Epithelial cell of prostate (primary cell): ENCODE measurements at places on chromosomes 2 and 18.

- no peak for DNase-seq
Measured at GRCh38 chr18:39841482-39842365, 2113.3 kb upstream of the PIK3C3 start.

- DNase-seq, result no peak
Measured at GRCh38 chr2:29220506-29221270, 105.5 kb downstream of the CLIP4 start.

DNA sequence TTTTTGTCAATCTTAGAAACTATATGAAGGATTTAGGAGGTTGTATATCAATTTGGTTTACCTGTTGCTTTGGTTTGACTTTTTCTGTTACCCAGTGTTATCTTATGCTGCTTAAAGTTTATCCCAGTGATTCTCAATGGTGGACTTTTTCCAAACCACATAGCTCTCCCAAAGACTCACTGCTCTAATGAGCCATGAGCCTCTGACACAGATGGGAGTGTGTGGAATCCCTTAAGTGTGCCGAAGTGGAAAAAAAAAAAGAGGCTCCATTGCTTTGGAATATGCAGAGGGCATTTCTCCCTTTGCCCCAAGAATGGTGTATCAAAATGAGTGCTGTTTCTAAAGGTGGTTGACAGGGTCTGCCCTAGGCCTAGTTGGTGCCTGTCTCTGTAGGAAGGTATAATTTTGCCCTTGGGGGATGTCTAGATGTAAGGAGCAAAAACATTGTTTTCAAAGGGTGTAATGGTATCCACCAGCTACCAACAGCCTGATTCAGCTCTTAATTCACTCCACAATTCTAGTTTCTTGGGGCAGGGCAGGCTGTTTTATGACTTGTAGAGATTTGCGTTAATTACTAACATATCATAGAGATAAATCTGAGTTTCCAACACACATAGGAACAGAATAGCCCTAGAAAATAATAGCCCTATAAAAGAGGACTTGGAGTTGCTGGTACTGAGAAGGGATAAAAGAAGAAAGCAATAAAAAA is 64.3 kb upstream of the CYP26B1 start:
- DNase-seq, result no peak

- no peak for DNase-seq
Measured at GRCh38 chr18:75937306-75937705, 509.8 kb upstream of the SMIM21 start.

DNA sequence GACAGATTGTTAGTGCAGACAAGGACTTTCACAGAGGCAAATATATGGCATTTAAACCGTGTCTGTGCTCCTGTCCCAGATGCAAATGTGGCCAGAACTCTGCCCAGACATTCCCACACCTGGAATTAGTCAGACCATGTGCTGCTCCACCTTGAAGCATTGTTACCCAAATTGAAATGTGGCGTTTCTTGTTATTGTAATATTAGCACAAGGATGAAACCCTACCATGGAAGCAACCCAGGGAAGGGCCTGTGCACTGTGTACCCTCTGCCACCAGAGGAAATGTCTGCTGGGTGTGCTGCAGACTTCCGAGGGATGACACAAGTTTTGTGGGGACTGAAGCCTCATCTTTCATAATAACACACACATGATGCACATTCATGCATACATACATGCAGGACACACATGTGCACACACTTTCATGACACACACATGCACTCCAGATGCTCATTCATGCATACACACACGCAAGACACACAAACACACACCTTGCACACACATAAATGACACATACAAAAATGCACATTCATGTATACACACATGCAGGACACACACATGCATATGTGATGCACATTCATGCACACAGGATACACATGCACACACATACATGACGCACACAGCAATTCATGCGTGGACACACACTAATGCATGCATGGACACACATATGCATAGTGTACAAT is 133.2 kb upstream of the SNTG2 start:
- no peak for DNase-seq

DNA sequence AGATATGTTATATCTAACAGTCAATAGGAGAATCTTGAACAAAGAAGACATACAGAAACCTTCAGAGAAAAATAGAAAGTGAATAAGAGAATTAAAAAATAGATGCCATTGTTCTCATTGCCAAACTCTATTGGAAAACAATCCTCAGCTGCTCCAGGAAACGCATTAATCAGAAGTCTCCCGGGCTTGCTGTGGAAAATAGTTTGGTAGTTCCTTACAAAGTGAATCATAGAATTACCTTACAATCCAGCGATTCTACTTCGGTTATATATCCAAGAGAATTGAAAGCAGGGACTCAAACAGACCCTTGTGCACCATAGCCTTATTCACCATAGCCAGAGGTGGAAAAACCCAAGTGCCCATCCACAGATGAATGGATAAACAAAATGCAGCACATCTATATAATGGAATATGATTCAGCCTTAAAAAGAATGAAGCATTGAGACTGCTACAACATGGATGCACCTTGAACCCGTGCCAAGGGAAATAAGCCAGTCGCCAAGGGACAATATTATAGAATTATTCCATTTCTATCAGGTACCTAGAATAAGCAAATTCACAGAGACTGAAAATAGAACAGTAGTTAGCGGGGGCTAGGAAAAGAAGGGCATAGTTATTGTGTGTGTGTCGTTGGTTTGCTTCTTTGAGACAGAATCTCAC is 21.9 kb upstream of the CHRNA1 start:
- DNase-seq, result no peak

DNA sequence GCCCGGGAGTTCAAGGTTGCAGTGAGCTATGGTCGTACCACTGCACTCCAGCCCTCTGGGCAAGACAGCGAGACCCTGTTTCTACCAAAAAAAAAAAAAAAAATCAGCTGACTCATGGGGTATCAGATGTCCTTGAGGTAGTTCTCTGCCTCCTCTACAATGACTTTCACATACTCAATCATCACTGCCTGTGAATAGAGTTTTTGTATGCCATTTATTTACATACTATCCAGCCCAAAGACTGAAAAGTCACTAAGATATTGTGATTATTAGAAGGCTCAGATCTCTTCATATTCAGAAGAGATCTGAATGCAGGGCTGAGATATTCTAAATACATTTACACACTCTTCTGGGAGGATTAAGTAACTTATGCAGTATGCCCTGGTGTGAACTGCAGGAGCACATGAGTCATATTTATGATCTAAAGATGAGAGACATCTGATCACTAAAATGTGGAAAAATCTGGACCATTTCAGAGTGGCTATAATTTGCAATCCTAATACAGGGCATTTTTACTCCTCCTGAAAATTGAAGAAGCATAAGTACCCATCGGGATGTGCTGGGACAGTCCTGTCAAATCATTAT is 38.9 kb downstream of the KLF7 start:
- DNase-seq, result no peak

DNA sequence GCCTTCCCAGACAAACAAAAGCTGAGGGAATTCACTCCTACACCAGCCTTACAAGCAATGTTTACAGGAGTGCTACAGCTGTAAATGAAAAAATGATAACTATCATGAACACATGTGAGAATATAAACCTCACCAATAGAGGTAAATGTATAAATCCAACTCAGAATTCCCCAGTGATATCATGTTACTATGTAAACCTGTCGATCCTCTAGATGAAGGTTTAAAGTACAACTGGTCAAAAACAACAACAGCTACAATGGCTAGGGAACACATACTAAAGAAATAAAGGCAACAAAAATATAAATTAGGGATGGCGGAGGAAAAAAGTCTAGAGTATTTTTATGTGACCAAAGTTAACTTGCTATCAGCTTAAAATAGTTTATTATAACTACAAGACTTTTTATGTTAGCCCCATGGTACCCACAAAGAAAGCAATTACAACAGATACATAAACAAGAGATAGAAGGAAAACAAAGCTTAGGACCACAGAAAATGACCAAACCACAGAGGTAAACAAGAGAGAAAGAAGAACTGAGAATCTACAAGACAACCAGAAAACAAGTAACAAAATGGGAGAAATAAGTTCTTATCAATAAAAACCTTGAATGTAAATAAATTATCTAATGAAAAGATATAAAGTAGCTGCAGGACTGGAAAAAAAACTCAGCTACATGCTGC is 8.3 kb downstream of the CERKL start:
- DNase-seq, result no peak

DNA sequence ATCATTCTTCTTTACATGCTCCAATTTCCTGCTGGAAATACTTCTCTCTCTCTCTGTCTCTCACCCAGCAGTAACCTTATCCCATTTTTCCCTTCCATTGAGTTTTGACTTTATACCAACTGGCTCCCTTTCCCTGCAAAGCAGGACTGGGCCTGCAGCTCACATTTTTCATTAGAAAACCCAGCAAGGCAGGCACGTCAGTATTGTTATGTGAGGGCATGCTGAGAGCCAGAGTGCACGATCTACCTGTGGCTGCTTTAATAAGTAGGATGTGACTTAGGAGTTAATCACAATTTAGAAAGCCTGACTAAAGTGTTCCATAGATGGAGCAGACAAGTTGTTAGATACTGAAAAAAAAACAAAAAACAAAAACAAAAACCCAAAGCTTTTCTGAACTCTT is 5.2 kb upstream of the NDUFV2 start:
- DNase-seq, result no peak

- no peak for DNase-seq
Measured at GRCh38 chr18:26017929-26018328, 72.5 kb downstream of the SS18 start.

- DNase-seq, result no peak
Measured at GRCh38 chr2:5701266-5701665, 9.1 kb downstream of the SOX11 start.

- no peak for DNase-seq
Measured at GRCh38 chr18:7856116-7856515, 289.0 kb downstream of the PTPRM start.

- no peak for DNase-seq
Measured at GRCh38 chr2:234491281-234491680, 5.6 kb downstream of the ARL4C start.

- no peak for DNase-seq
Measured at GRCh38 chr2:45370369-45370768, 240.7 kb downstream of the SRBD1 start.

DNA sequence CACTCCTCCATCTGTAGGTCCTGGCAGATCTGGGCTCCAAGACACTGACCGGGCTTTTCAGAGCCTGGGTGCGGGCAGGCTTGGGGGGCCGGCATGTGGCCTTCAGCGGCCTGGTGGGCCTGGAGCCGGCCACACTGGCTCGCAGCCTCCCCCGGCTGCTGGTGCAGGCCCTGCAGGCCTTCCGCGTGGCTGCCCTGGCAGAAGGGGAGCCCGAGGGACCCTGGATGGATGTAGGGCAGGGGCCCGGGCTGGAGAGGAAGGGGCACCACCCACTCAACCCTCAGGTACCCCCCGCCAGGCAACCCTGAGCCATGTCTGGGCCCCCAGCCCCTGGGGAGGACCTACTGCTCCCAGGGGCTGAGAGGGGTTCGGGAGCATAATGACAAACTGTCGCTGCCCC is 761 bp upstream of the CHRND start:
- no peak for DNase-seq

DNA sequence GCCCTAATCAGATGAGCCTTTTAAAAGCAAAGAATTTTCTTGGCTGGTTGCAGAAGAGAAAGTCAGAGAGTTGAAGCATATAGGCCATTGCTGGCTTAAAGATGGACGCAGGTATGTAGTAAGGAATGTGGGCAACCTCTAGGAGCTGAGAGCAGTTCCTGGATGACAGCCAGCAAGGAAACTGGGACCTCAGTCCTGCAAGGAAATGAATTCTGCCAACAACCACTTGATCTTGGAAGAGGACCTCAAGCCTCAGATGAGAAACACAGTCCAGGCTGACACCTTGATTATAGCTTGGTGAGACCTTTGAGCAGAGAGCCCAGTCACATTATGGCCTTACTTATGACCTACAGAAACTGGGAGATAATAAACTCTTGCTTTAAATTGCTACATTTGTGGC is 15.7 kb downstream of the PHOSPHO2 start:
- no peak for DNase-seq

- no peak for DNase-seq
Measured at GRCh38 chr18:48356151-48356745, 52.9 kb downstream of the ZBTB7C start.

- no peak for DNase-seq
Measured at GRCh38 chr2:18849841-18850578, 260.6 kb upstream of the NT5C1B start.

DNA sequence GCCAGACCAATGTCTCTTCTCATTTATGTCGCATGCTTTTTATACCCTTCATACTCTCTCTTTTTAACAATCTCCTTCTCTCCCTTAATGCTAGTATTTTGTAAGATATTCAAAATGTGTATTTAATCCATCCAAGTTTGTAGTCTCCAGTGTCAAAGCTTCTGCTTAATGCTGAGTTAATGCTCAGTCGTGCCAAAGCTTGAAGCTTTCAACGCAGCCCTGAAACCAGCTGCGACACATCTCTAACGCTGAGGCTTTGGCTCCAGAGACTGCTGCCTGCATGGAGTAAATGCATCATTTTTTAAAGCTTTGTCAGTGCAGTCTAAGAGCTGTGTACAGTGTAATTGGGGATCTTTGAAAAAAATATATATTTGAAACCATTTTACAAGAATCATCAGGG is 2108.8 kb upstream of the PIK3C3 start:
- DNase-seq, result no peak

DNA sequence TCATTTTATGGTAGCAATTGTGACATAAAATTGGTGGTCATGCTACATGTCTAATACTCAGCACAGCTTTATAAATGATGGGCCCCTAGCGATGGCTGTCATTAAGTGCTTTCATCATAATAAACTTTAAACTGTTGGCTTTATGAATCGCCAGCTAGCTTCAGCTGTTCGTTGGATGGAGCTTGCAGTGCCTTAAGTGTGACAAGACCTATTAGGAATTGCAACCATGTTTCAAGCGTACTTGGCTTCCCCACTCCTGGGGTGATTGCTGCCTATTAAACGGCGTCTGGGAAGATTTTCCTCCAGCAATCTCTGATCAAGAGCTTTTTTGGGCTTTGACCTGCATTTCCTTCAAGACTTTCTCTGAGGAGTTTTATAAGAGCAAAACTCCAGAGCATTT is 164.5 kb upstream of the SIX3 start:
- DNase-seq, result no peak

DNA sequence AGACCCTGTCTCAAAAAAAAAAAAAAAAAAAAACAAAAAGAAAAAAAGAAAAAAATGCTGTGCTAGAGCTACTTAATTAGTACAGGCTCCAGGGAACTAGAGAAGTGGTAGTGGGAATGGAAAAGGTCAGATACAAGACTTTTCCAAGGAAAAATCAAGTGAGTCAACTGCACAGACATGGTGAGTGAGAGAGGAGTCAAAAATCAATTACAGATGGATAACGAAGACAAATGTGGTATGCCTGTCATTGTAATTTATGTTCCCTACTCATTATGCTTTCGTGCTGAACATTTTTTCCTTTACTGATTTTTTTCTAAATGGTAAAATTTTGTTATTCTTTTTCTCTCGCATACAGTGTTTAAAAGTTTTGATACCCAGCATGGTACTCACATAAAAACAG is 111.5 kb downstream of the MDH1 start:
- no peak for DNase-seq

- DNase-seq, result no peak
Measured at GRCh38 chr2:160097326-160097725, 34.9 kb upstream of the PLA2R1 start.
